Naive thymus-derived CD8-positive, alpha-beta T cell (primary cell): ENCODE measurements at places on chromosomes 13 and 19. TPM values are rescaled to one million over a fixed set of nuclear protein-coding genes. Genes with fewer than 3 reads are reported as not detected.

- H3K27me3 ChIP-seq = peaks cover 13% of the 10 kb centered on the region
- peaks cover 9% of the 10 kb centered on the region for H3K4me1 ChIP-seq
- no peak for DNase-seq
- no peak overlapping the region for H3K4me3 ChIP-seq
- no peaks in the 10 kb centered on the region for H3K36me3 ChIP-seq
- H3K27ac ChIP-seq = no peak overlapping the region
Measured at GRCh38 chr19:44640518-44640917, 3.2 kb upstream of the PVR start.

DNA sequence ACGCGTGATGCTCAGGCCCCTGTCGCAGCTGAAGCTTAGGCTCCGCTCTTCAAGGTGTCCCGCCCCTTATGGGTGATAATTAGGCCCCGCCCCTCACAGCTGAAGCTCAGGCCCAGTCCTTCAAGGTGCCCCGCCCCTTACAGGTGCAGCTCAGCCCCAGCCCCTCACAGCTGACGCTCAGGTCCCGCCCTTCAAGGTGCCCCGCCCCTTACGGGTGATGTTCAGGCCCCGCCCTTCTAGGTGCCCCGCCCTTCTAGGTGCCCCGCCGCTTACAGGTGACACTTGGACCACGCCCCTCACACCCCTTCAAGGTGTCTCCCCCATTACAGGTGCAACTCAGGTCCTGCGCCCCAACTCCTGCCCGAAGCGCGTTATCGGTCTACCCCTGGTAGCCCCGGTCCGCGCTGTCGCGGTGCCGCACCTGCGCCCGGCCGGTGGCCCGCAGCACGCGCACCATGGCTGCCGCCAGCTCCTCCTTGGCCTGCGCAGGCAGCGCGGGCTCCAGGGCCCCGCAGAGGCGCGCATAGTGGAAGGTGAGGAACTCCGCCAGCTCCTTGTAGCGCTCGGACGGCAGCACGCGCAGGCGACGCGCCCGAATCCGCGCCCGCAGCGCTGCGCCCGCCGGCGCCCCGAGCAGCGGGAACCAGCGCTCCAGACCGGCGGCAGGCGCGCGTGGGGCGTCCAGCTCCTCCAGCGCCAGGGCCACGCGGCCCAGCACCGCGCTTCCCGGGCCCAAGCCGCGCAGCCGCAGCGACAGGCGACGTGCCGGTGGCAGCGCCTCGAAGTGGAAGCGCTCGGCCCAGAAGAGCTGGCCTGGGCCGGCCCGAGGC, 7.3 kb downstream of the RASAL3 start:
- H3K4me1 ChIP-seq = peaks cover 26% of the 10 kb centered on the region
- no peak overlapping the region for H3K4me3 ChIP-seq
- DNase-seq = no peak
- H3K27me3 ChIP-seq = no peaks in the 10 kb centered on the region

- H3K4me3 ChIP-seq = no peak overlapping the region
- no peaks in the 10 kb centered on the region for H3K36me3 ChIP-seq
- DNase-seq = no peak
- H3K27ac ChIP-seq = peak overlapping the region; percentile 9
- no peaks in the 10 kb centered on the region for H3K27me3 ChIP-seq
- no peaks in the 10 kb centered on the region for H3K4me1 ChIP-seq
Measured at GRCh38 chr13:32881074-32881776, 135.0 kb upstream of the KL start.

DNA sequence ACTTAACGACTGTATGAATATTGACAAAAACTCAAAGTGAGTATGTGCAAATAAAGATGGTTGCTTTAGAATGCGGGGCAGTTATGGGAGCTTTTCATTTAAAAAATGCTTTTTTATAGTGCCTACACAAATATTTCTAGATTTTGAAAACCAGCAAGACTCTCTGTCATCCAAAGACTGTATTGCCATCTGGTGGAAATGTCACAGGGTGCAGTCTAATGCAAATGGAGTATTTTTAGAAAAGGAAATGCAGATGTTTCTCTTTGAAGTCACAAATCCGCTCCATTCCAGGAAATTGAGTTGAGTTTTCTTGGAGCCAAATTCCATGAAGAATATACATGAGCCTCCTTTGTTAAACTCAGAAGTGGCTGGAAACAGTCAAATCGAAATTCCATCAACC, 2.3 kb upstream of the C1QTNF9B start:
- no peaks in the 10 kb centered on the region for H3K36me3 ChIP-seq
- peaks cover 40% of the 10 kb centered on the region for H3K27me3 ChIP-seq
- no peak overlapping the region for H3K27ac ChIP-seq
- peaks cover 7% of the 10 kb centered on the region for H3K4me1 ChIP-seq
- DNase-seq = no peak
- no peak overlapping the region for H3K4me3 ChIP-seq

- no peaks in the 10 kb centered on the region for H3K27me3 ChIP-seq
- no peak overlapping the region for H3K4me3 ChIP-seq
- H3K4me1 ChIP-seq = peaks cover 18% of the 10 kb centered on the region
- H3K27ac ChIP-seq = peak overlapping the region; percentile 11
- peaks cover 14% of the 10 kb centered on the region for H3K36me3 ChIP-seq
Measured at GRCh38 chr19:1058112-1058511, 8.9 kb upstream of the ARHGAP45 start.

DNA sequence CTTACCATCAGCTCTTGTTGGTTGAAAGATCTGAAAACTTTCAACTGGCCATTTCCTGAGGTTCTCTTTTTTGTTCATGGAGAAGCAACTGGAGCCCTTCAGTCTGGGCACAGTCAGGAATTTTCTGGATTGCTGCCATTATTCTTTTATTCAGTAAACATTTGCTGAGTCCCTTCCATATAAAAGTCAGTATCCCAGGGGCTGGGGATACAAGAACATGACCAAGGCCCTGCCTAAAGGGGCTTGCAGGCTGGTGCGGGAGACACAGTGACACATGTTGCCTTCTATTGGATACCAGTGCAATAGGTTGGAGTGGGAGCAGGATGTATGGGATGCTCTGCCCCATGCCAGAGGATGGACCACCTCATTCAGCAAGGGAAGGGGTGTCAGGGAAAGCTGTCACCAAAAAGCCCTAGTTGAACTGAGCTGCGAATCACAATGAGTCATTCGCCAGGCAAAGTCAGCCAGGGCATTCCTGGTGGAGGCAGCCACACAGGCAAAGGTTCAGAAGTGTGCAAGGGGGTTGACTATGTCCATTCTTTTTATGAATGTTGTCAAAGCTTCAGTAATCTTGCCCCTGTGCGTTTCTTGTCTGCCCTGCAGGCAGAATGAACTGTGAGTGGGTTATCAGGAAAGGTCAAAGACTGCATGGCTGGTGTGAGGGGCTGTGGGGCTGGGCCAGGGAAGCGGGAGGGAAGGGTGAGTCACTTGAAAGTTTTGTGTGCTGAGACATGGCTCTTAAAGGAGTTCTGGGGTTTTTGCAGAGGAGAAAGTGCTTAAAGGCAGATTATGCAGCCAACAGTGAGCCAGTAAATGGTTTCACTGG, 395.9 kb downstream of the KCNRG start:
- peaks cover 5% of the 10 kb centered on the region for H3K27me3 ChIP-seq
- no peaks in the 10 kb centered on the region for H3K36me3 ChIP-seq
- no peak overlapping the region for H3K27ac ChIP-seq
- DNase-seq = no peak
- H3K4me1 ChIP-seq = no peaks in the 10 kb centered on the region
- H3K4me3 ChIP-seq = no peak overlapping the region

- peak within 1 kb of the TSS; percentile 86 for H3K4me3 ChIP-seq
- no peaks in the 10 kb centered on the region for H3K36me3 ChIP-seq
- peaks cover 11% of the 10 kb centered on the region for H3K4me1 ChIP-seq
- H3K27me3 ChIP-seq = peaks cover 30% of the 10 kb centered on the region
- DNase-seq = peak; percentile 27
Measured at GRCh38 chr13:46387064-46387851, at the start of gene RUBCNL. TSS of gene RUBCNL (minus strand) at chr13:46387252. CDS start at chr13:46372475, 14,777 bp downstream.

Gene PBX4
- total RNA-seq = 49.4 TPM

- H3K36me3 ChIP-seq = peaks cover 16% of the 10 kb centered on the region
- no peaks in the 10 kb centered on the region for H3K27me3 ChIP-seq
- no peak for DNase-seq
- H3K4me1 ChIP-seq = no peaks in the 10 kb centered on the region
Measured at GRCh38 chr13:41212881-41213280, 18.5 kb upstream of the KBTBD7 start.

Gene CD70
- total RNA-seq = not detected

DNA sequence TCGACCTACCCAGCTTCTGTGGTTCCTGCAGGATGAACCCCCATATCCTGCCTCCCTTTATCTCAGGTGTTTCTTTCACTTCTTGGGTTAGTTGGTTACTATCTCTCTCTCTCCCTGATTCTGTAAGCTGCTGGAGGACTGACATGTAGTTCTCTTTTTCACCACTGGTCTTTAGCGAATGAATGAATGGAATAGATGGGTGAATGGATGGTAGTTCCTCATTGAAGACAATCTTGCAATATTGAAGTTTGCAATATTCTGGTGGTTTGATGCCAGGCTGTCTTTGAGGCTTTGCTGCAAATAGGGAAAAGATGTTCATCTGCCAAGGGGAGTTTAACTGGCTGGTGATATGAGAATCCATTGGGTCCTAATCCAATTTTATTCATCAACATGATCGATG, 120.2 kb downstream of the UBL3 start:
- H3K36me3 ChIP-seq = peaks cover 5% of the 10 kb centered on the region
- peak overlapping the region; percentile 21 for H3K27ac ChIP-seq
- H3K4me3 ChIP-seq = no peak overlapping the region
- peaks cover 13% of the 10 kb centered on the region for H3K4me1 ChIP-seq

Gene ERICH6B
- not detected for total RNA-seq
